ENCODE measurements at places on chromosomes 12 and 14.

DNA sequence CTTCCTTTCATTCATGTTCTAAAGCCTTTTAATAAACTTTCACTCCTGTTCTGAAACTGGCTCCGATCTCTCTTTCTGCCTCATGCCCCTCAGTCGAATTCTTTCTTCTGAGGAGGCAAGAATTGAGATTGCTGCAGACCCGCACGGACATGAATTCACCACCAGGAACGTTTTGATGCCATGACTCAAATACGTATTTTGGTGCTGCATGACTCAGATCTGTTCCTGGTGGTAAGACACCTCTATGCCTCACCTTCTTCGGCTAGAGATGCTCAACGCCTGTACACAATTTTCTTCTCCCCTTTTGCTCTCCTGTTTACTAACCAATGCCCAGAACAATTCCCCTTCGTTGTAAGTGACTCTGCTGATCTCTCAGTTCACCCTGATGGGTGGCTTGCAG lies 52.0 kb upstream of the RIMBP2 start:
- DNase-seq: no peak

DNA sequence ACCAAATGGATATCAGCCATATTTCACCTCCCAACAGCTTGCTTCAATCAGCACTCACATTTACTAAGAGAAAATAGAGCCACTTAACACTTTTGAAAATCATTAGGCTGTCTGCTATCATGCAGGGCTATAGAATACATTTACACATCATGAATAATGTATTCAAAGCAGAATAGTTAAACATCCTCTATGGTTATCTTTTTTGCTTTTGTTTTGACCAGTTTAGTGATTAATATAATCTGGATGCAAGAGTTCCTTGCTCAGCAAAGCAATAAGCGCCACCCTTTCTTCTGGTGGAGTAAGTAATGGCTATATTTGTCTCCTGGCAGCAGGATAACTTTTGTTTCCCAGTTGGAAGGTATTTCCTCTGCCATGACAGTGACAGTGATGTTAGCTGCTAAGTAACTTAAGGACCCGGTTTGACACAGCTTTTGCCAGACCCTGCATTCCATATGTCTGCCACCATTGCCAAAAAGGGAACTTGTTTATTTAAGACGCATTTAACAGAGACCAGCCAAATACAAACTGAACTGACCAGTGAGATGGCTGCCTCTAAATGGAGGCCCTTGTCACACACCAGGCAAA lies 70.3 kb upstream of the NR2C1 start:
- no peak for DNase-seq

DNA sequence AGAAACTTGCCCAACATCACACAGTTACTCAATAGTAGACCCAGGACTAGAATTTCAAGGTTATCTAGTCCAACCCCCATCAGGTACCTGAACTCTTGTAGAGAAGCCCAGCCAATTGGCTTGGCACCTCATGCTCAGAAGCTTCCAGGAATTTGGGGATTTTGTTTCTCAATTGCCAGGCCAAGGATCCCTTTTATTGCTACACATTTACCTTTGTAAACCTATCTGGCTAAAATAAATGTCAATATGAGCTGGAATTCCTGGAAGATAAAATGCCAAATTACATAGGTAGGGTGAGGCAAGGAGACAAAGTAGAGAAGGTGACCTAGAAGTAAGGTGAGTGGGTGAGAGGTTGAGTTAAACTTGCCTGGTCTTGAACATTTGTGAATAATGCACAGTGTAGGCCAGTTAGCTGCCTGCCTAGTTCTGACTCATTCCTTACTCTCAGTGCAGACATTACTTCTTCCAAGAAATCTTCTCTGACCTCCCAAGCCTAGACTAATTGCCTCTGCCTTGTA lies 36.3 kb downstream of the SDR9C7 start:
- no peak for DNase-seq

DNA sequence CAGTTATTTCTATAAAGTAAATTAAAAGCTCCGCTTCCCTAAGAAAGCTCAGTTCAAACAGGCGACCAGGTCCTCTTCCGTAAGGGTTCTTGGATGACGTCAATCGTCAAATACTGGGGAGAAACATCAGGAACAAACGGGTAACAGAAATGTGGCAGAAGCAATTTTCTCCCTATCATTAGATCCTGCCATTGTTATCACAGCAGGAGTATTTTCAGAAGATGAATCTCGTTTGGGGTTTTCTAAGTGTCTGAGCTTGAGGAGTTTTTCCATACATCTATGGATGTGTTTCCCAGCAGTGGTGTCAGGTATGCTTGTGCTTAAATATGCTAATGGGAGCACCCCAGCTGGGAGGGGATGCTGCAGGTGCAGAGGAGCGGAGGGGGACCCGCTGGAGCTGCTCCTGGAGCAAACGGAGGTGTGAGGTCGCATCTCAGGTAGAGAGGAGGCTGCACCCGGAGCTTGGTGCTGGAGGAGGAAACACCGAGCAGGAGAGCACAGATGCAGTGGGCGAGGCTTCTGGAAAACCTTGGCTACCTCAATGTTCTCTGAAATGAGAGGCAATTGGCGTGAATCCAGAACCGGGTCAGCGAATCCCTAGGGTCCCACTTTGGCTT lies 795.5 kb downstream of the AACS start:
- no peak for DNase-seq

DNA sequence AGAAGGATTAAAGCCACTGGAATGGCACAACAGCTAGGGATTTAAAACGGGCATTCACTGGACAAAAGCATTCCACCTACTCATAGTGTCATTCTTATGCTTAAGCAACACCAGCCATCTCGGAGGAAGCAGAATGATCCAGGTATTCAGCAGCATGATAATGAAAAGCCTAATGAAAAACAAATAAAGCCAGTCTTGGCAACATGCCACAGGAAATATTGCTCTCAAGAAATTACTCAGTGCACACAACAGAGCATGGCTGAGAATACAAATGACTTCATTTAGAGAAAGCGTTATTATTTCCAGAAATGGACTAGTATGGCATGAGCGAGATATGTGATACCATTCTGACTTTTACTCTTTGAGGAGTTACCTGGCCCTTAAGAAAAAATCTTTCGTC lies 442.2 kb downstream of the APAF1 start:
- DNase-seq: no peak

GRCh38 chr12:19200261-19200660 lies 70.7 kb downstream of the PLEKHA5 start:
- DNase-seq: no peak
